ENCODE measurements at places on chromosomes 4 and X.
A peak's percentile ranks its signal among the peaks of the same experiment; 100 is the strongest.

DNA sequence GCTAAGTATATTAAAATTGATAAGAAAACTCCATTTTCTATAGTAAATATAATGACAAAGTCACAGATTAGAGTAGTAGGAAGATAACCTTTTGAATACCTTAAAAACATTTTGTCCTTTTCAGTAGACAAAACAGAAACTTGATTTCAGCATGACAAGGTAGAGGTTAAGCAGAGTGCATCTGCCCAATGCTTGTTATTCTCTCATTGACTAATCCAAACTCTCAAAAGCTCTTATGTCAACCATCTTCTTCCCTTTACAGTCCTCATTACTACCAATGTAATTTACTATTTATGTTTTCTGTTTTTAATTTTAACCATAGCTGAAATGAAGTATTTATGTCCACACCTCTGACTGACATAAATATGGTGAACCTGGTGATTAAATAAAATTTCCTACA, 11.1 kb downstream of the NIPAL1 start:
- no peak for DNase-seq

GRCh38 chrX:51641421-51642021, 22.8 kb upstream of the CENPVL3 start:
- peak; percentile 13 for DNase-seq

DNA sequence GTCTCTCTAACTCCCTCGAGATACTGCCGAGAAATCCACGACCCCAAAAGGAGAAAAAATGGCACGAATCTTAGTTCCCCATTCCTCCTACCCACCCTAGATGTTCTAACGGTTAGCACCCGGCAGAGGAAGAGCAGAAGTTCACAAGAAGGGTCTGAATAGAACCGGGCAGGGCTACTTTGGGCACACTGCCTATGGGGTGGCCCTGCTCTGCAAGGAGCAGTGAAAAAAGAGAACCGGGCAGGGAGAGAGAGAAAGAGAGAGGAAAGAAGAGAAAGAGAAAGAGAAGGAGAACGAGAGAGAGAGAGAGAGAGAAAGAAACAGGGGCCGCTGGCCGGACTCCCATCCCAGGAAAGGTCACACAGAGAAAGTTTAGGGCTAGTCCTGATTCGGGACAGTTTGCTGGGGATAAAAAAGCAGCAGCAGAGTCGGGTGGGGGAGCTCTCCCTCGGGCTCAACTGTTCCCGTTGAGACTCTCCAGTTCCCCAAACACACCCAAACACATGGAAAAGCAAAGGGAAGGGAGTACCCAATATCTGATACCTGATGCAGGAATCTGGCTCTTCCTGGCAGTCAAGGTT, 468 bp downstream of the GLA start:
- DNase-seq, result no peak

- DNase-seq, result no peak
These were observed 40.1 kb downstream of the USP46 start for GRCh38 chr4:52618795-52619590.

DNA sequence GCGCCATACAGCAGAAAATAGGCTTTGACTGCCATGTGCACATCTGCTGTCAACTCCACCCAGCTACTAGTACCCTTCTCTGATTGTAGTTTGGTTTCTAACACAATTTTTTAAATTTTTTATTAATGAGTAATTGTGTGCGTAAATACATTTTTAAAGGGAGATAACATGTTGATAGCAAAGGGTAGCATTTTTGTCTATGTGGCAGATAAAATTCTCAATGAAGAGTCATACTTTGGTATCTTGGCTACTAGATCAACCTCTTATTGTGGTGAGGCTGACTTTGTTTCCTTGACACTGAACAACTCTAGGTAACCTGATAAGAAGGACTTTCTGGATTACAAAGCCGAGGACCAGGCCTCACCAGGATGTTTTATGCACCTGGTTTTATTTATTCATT, 9.5 kb downstream of the ADH4 start:
- DNase-seq, result no peak

DNA sequence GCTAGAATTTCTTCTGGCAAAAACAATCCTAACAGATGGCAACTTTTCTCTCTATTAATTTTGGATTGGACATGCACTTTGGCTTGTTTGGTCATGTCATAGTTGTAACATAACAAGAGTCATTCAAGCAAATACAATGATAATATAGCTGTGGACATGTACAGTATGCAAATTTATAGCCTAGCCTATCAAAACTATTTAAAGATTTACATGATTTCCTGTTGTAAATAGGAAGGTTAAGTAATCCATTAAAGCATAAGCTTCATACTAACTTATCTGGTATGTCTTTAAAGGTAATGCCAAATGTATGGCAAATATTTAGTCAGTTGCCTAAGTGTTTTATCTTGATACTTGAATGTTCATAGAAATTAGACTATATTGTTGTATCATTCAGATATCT, 45.3 kb downstream of the RPA4 start:
- DNase-seq, result no peak

DNA sequence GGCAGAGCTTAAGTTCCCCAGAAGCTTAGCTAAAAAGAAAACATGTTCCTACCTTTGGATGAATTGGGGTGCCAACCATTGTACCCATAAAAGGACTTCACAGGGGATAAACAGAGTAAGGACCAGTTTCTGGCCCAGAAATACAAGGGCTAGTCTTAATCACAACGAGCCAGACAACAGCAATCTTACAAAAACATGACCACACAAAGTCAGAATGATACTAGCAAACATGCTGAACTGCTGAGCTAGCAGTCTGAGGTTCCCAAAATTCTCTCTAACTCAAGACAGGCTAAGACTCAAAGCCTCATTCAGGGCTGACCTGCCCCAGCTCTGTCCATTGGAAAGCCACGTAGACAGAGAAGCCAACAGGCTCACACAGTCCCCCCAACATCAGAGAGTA, 40.3 kb downstream of the ATP11C start:
- DNase-seq, result no peak

All from CD4-positive, alpha-beta T cell treated with Interleukin-21 for 1 hour (primary cell).